ENCODE measurements at places on chromosomes 5 and 9.

DNA sequence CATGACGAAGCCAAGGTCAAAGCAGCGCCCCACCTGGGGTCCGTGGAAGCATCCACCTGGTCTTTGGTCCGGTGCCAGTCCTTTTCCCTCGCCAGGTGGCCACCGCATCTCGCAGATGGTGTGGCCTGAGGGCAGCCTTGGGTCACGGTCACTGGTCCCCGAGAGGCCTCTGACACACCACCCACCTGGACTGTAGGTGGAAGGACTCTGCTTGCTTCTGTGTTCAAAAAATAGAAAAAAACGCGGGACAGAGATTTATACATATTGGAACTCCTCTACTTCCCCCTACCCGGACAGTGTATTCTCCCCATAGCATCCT, 466 bp upstream of the TTC39B start:
- DNase-seq = no peak

GRCh38 chr5:59034498-59035186, 451.8 kb downstream of the RAB3C start:
- no peak for DNase-seq

GRCh38 chr9:98992885-98993569, 49.3 kb downstream of the COL15A1 start:
- no peak for DNase-seq

- no peak for DNase-seq
These were observed 6.2 kb downstream of the NLN start for GRCh38 chr5:65728218-65728617.

DNA sequence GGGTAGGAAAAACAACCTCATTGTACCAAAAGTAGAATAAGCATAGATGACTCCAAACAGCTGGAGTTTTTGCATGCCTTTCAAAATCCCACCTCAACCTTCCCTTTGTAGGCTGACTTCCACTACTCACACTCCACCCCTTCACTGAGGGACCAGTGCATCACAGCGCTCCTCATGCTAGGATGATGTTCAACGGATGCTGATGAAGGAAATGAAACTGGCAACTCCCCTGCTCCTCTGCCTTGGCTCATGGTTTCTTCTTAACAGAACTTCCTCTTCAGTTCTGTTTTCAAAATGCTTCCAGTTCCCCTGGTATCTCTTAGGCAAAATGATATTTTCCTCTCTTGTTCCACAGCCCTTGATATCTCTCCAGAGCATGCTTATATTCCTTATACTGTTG, 29.0 kb downstream of the LIFR start:
- no peak for DNase-seq

DNA sequence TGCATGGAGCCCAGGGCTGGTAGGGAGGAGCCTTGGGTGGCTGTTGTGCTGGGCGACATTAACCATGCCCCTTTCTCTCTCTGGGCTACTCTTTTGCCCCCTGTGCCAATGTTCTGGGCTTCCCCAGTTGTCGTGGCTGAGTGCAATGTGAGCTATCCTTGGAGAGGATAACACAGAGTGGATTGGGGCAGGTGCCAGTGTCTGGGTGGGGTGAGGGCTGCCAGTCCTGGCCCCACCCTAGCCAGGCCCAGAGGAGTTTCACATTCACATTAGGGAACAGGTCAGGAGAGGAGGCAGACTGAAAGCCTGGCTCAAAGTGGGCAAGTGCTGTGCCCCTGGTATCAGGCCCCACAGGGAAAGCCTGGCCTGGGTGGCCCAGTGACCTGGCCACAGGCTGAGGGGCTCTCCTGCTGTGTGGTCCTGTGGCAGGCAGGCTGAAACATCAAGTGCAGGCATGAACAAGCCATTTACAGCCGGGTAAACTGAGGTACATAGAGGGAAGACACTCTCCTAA, 7.5 kb upstream of the NDST1 start:
- DNase-seq = no peak

DNA sequence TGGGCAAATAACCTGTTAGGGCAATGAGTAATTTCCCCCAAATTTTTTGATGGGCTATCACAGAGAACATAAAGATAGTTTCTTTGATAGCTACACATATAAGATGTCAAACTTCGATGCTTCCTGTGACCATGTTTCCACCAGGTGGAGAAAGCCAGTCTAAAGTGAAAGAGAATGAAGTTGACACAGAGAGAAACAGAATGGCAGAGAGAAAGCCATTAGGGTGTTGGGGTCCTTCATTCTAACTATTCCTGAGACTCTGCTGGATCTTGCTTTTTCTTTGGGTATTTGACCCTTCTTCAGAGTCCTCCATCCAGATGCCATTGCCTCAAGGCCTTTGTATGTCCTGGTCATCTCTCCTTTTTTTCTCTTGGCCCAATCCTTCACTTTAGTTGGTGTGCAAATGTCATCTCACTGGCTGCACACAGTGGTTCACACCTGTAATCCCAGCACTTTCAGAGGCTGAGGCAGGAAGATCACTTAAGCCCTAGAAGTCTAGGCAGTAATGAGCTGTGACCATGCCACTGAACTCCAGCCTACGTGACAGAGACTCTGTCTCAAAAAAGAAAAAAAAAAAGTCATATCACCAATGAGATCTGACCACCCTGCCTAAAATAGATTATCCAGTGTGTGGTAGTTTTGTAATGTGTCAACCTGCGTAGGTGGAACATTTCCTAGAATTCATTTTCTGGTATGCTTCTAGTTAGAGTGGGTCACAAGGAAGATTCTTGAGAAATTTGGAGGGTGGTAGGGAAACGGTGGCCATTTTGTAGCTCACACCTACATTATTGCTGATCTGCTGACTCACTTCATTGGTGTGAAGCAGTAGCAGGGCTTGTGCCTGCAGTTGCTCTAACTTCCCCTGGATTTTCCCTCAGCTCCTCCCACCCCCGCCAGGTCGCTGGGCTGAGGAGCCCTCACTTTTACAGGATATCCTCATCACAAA, 20.8 kb upstream of the KIF2A start:
- no peak for DNase-seq

DNA sequence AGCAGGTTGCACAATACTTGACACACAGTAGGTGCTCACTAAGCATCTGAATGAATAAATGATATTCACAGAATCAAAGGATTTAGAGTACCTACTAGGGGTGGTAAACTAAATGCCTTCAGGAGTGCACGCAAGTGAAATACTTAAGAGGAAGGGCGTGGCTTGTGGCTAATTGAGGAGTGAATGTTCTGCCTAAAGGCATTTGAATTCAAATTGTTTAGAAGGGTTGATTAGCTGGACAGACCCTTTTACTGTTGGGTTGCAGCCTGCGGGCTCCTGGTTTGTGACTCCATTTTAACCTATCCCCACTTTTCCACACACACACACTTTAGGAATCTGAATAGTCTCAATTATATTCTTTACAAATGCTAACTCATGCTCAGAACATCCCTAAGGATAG, 63.1 kb downstream of the PPP2R2B start:
- no peak for DNase-seq

DNA sequence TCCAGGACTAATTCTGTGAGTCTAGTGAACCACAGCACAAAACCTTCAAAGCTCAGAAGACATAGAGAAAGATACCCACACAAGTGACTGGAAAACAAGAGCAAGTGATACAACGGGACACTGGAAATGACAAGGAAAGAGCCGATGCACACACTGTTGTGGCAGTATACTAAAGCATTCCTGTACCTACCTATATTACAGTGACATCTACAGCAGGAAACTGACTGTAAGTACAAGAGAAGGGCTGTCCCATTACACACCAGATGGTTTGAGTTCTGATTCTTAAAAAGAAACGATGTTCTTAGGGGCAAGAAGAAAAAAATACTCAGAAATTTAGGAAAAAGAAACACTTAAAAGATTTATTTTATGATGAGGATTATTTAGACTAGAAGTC, 18.5 kb downstream of the TMEM245 start:
- DNase-seq = no peak

GRCh38 chr5:173789031-173789920, 98.9 kb upstream of the CPEB4 start:
- DNase-seq = peak; percentile 69

GRCh38 chr5:134659456-134659855, 10.9 kb downstream of the SEC24A start:
- no peak for DNase-seq

GRCh38 chr5:109249126-109249525, 160.6 kb downstream of the PJA2 start:
- DNase-seq = no peak

- DNase-seq = no peak
These were observed 36.1 kb upstream of the RUSC2 start for GRCh38 chr9:35453786-35454185.

DNA sequence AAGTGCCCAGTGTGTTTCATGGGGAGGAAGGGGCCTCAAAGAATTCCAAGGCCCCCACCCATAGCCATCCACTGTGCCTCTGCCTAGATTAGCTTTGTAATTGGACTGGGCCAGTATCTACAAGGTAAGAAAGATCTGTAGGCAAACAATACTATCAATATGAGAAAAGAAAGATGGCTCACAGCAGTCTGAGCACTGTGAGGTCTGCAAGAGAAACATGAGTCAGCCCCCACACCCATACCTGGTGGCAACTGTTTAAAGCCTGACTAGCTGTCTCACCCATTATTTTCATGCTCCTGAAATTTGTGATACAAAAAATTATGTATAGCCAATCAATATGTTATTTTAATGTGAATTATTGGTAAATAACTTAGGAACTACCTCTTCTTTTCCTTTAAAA, 10.0 kb upstream of the ZNF483 start:
- DNase-seq = no peak

DNA sequence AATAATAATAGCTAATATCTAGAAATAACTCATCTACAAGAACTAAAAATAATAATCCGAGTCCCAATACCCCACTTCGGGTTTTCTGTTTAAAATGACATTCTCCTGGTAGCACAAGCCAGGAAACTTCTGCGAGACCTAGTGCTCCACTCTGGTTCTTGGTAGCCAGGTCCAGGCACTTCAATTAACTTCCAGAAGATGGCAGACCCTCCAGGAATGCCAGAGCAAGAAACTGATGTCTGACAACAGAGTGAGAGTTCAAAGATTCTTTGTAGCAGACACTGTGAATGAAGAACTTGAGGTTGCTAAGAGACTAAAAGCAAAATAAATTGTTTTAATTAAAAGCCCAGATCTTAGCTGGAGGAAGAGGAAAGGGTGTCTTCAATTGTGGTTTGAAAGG, 1963.3 kb upstream of the CDH9 start:
- no peak for DNase-seq

- no peak for DNase-seq
These were observed 105.3 kb downstream of the UBE2R2 start for GRCh38 chr9:33921967-33922895.

GRCh38 chr5:67437905-67438845, 241.6 kb upstream of the CD180 start:
- no peak for DNase-seq

- no peak for DNase-seq
These were observed 155.8 kb upstream of the SMIM23 start for GRCh38 chr5:171629628-171630349.

- DNase-seq = no peak
These were observed 137.1 kb upstream of the SMIM23 start for GRCh38 chr5:171648279-171649074.

- DNase-seq = no peak
These were observed 94.6 kb upstream of the SMC2 start for GRCh38 chr9:103999375-104000062.

GRCh38 chr9:88143179-88143578, 4.9 kb upstream of the SPATA31C2 start:
- DNase-seq = no peak

DNA sequence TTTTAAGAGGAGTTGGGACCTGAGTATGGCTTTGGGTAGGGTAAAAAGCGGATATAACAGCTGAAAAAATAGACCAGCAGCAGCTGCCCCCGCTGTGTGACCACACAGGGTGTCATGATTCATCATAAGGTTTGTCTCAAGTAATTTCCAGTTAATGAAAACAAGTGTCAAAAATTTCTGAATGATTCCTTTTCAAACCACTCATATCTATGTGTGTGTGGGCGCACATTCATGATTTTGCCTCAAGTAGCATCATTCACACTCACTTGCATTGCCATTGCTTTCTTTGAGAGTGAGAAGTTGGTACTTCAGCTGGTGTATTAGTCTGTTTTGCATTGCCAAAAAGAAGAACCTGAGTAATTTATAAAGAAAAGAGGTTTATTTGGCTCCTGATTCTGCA, 12.1 kb upstream of the TNFAIP8 start:
- no peak for DNase-seq

GRCh38 chr9:32875242-32875641, 91.9 kb downstream of the TMEM215 start:
- no peak for DNase-seq

- no peak for DNase-seq
These were observed 1.0 kb downstream of the FAM221B start for GRCh38 chr9:35827486-35827885.

DNA sequence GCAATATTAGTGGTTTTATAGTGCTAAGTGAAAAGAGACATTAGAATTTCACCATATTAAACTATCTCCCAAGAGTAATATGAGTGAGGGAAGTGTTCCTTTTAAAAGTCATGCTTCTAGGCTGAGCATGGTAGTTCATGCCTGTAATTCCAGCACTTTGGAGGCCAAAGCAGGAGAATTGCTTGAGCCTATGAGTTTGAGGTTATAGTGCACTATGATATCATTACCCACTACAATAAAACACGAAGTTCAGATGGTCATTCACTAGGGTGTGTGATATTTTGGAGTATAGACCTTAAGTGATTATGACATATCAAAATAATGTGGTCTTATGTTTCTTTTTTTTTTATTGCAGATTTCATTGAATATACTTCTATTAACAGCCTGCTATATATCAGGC, 6.7 kb downstream of the KIF2A start:
- no peak for DNase-seq

GRCh38 chr5:15571081-15571480, 71.1 kb downstream of the FBXL7 start:
- no peak for DNase-seq

DNA sequence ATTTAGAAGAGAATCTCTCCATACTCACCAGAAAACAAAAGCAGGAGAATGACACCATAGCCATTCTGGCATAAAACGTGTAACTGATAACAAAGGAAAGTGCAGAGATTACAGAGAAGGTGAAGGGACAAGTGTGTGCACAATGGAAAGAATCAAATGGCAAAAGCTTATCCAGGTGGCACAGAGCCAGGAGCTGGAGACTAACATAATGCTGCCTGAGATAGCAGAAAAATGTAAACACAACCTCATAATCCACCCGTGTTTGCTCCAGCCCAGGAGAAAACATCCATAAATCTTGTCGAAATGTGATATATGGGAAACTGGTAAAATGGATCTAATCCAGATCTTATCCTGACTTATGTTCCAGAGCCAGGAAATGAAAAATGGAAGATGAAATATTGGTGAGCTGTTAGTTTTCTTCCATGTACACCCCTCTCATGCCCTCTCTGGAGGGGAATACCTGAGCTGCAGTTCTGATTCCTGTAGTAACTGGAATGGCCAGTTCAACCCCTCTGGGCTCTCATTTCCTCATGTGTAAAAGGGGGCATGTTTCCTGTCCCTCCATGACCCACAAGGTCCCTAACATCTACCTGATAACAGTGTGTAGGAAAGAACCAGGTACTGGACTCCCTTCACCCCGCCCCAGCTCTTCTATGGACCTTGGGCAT, 212.3 kb upstream of the DAPK1 start:
- DNase-seq = no peak

DNA sequence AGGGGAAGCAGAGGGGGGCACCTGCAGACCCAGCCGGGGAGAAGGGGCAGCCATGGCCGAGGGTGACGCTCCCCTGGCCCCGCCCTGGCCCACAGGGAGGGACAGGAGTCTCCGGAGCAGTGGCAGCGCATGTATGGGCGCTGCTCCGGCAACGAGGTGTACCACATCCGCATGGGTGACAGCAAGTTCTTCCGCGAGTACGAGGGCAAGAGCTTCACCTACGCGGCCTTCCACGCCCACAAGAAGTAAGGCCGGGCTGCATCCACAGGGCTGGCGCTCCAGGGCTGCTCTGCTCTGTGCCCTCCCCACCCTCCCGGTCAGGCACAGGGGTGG, 68.2 kb downstream of the KCNT1 start:
- DNase-seq = no peak

- no peak for DNase-seq
These were observed 6.6 kb downstream of the SLC46A2 start for GRCh38 chr9:112884101-112884500.
